LHCN-M2 (cell line): ENCODE measurements at places on chromosomes 7 and 10. TPM values are rescaled to one million over a fixed set of nuclear protein-coding genes. Genes with fewer than 3 reads are reported as not detected.

DNA sequence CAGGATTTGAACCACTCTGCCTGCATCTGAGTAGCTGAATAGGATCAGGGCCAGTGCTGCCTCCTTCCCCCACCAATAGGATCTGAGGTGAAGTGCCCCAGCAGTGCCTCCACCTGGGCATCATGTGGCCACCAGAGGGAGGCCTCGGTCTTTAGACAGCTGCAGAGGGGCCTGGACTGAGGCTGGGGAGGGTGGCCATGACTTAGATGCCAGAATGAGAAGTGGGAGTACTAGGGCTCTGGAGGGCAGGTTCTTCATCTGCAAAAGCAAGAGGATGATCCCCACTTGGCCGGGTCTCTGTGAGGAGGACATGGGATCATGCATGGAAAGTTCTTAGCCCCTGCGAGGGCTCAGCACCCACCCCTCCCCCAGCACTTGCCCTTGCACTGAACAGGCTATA lies 56.9 kb downstream of the NEUROG3 start:
- peak; percentile 15 for DNase-seq

- no peak for DNase-seq
Measured at GRCh38 chr7:28106321-28106829, 74.2 kb downstream of the JAZF1 start.

GRCh38 chr7:156236936-156237599 lies 403.5 kb upstream of the RNF32 start:
- DNase-seq, result no peak

Gene IL6
- total RNA-seq, result 1.7 TPM in 1 of 2 replicates, not detected in the other
